ENCODE measurements at places on chromosomes 12 and 14.

GRCh38 chr14:63009495-63009894 is 35.8 kb downstream of the KCNH5 start:
- no peak for DNase-seq

GRCh38 chr14:85482552-85482951 is 47.4 kb upstream of the FLRT2 start:
- DNase-seq, result no peak

- DNase-seq, result no peak
These were observed 6.9 kb downstream of the RARG start for GRCh38 chr12:53224897-53225634.

- DNase-seq, result peak; percentile 83
These were observed 10.8 kb downstream of the GLRX5 start for GRCh38 chr14:95545515-95546168.

DNA sequence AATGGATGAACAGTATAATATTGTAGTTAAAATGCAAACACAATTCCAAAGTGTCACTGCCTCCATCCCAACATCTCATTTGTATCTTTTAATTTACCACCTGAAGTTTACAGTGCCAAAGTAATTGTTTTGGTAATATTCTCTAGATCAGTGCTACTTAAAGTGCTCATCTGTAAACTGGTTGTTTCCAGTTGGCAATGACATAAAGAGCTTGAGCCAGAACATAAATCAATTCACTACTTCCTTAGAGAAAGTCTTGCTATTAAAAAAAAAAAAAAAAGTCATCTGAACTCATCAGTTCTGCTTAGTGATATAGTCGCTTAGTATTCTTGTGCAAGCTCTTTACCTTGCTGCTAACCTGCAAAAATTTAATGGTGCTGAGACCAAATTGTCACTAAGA is 16.4 kb downstream of the PLCZ1 start:
- DNase-seq, result no peak

DNA sequence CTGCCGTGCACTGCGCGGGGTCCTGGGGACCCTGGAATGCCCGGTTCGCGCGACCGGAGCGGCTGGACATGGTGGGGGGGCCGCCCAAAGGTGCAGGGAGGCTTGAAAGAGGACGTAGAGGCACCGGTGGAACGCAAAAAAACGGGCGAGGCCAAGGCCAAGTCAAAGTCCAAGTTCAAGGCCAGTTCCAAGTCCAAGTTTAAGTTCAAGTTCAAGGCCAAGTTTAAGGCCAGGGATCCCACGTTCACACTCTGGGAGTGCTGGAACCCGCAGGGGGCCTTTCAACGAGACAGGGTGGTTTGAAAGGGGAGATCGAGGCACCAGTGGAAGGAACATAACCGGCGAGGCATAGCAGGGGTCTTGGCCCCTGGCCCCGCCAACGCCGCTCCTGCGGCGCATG is 317.6 kb downstream of the ALG10 start:
- DNase-seq, result no peak

GRCh38 chr12:20438299-20438779 is 70.0 kb downstream of the PDE3A start:
- no peak for DNase-seq

GRCh38 chr12:115835445-115835844 is 442.0 kb downstream of the MED13L start:
- no peak for DNase-seq

- DNase-seq, result no peak
These were observed 53.0 kb downstream of the SSH1 start for GRCh38 chr12:108804271-108804953.

- DNase-seq, result no peak
These were observed 147.9 kb upstream of the STXBP6 start for GRCh38 chr14:25197885-25198284.

DNA sequence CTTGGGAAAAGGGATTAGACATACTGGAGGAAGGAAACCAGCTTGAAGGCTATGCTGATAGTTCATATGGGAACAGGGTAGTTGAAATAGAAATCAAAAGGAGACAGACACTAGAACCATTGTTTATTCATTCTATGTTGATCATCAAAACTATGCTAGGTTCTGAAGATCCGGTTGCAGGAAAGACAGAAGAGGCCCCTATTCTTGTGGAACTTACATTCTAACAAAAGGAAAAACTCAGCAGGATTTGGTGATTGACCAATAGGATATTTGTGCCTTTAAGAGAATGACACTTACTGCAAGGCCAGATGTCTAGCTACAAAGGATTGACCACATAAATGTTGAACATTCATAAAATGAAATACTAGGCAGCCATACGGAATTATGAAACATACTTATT is 179.2 kb downstream of the AKAP6 start:
- DNase-seq, result no peak

DNA sequence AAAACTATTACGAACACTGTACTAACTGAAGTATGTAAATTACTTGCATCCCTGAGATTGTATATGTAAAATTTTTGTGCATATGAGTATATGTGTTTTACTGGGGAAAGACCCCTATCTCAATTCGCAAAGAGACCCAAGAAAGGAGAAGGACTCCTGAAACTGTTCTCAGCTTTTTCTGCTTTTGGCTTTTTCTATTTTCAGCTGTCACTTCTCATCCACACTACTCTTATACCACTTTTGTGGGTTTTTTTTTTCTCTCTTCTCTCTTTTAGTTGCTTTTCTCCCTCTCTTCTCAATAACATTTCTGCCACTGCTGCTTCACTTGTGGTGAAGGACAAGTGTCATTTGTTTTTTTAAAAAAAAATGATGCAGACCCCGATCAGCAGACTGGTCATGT is 39.8 kb downstream of the NIN start:
- no peak for DNase-seq

DNA sequence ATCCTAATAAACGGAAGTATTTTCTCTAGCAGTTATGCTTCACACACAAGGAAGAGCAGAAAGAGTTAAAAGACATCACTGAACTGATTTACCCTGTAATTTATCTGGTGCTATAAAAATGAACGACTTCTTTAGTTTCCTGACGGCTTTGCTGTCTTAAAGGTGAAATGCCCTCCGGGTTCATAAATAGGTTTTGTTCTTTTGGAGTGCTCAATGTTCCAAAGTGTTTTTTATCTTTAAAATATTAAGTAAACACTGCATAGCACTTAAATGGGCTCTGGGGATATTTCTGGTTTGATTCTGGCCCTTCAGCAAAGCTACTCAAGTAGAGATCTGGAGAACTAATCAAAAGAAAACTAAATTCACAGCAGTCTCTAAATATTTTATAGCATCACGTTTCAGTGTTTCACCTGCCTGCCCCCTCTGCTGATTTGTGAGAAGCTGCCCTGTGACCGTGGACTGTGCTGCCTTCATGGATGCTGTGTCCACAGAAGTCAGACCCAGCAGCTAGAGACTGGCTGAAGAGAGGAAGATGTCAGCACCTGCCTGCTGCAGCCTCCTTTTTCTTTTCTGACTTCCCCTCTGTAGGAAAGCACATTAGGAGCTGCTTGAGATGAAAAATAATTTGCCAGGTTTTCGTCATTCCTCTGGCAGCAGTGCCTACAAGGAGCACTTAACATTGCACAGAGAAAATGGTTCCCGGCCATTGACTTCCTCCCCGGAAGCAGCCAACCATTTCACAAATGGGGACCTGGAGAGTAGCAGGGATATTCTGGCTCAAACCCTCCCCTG is 205.1 kb upstream of the FSCB start:
- DNase-seq, result no peak

- no peak for DNase-seq
These were observed 8.2 kb upstream of the MMP19 start for GRCh38 chr12:55850893-55851292.

DNA sequence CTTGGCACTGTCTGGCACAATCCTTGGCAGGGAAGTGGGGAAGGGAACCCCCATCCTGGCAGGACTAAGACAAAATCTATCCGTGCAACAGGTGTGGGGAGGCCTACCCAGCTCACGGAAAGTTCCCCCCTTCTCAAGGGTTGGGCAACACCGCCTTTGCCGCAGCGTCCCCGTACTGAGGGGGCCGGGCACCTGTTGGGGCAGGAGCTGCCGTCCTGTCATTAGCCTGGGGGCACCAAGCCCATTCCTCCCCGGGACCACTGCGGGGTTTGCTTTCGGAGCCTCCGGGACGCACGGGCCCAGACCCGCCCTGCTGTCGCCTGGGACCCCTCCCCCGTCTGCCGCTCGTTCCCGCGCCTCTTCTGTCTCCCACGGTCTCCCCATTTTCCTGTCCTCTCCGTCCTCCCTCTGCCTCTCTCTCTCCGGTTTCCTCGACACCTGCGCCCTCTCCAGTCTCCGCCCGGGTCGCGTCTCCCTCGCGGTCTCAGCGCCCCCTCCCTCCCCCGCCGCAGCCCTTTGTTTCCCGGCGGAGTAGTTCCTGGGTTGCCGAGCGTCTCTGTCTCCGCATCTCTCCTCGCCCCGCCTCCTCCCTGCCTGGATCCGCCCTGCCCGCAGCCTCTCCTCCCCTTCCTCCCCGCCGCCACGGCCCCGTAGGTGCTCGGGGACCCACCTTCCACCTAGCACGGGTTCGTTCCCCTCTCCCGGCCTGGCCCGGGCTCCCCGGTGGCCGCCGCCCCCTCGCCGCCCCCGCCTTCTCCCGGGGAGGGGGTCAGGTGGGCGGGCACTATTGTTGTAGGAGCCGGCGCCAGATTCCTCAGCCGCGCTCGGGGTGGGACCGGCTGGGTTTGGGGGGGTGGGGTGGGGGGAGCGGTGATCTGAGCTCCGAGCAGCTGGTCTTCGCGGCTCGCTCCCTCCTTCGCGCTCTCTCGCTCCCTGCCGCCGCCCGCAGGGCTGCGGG is at the start of gene CACNB3:
TSS of gene CACNB3 (plus strand) at position 624 of the 958 bp plus-strand sequence. CDS start 434 bp downstream, outside the sequence.
- peak; percentile 51 for DNase-seq

GRCh38 chr12:68809190-68810026 is 1.4 kb downstream of the MDM2 start:
- no peak for DNase-seq

DNA sequence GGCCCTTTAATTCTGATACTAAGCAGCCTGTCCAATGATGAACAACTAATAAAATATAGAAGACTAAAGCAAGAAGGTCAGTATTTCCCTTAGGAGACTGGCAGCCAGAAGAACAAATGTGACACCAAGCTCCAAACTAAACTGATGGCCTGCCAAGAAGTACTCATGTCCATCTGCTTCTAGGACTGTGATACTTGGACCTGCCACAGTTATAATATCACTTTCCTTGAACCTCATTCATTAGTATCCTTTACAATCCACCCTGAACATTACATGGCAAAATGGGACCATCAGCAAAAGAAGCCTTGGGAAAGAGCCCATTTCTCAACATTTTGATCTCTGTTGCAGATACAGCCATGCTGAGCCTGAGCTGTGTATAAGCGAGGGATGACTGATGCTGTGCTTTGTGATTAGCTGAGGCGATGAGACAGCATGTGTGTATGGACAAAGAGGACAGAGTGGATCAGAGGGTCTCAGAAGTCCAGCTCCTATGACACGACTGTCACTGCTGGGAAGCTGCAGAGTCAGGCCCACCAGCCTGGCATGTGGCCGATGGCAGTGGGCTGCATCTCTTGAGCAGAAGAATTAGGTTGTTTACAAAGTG is 73.9 kb downstream of the TGFB3 start:
- no peak for DNase-seq

GRCh38 chr12:116188581-116188980 is 88.9 kb downstream of the MED13L start:
- no peak for DNase-seq

- DNase-seq, result no peak
These were observed 18.9 kb downstream of the PYROXD1 start for GRCh38 chr12:21456291-21456780.

DNA sequence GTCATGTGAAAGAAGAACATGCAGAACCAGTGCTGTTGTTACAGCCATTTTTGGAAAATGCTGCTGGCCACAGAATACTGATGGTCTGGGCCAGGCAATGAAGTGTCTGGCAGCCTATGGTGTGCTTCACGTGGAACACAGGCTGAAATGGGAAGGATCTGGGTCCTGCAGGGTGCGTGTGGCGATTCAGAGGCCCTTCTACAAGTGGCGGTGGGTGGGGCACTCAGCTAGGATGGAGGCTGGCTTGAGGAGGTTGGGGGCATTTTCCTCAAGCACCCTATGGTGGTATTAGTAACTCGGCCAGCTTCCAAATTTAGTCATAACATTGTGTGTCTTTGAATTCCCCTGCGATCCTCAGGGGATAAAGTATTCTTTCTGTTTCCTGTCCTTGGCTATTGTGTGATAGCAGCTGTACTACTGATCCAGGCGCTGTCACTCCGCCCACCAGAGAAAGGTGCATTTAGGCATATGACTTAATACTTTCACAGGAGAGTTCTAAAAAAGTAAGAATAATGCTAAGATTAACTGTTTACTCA is 9.2 kb upstream of the RAD52 start:
- no peak for DNase-seq

DNA sequence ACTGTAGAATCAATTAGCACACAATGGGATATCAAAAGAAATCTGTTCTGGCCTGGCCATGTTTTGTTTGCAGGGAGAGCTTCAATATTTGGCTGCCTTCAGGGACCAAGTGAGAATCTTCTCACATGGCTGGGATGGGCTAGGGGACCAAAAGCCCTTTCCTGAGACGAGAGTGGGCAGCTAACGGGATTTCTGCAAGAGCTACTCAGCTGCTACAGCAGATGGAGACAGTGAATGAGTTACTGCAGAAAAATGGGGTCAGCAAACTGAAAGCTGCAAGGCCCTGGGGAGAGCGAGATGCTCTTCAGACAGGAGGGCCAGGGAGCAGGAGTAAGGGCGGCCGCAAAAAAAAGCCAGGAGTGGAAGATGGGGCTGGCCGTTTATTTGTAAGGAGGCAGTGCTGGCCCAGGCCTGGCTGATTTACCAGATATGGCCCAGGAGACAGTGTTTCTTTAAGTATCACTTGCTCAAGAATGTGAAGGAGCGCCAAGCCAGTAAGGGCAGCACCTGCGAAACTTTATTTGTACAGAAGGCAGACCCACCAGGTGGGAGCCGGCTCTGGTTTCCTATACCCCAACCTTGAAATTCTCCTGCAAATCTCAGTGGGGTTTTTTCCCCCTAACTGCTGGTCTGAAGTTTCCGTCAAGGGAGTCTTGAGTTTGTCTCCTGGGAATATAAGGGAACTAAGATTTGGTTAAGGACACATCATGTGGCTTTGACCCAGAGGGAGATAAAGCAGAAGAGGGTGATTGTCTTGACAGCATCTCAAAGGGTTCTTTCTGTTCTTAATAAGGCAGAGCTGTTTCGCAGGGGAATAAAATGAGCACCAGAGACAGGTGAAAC is 57.8 kb downstream of the SSH1 start:
- DNase-seq, result no peak

- no peak for DNase-seq
These were observed 59.4 kb upstream of the GZMB start for GRCh38 chr14:24693353-24693737.

- DNase-seq, result peak; percentile 93
These were observed at the start of gene HOXC10 for GRCh38 chr12:53984901-53985691. Gene HOXC10, plus strand, starts transcription at chr12:53985146. Its CDS starts 114 bp downstream, at chr12:53985260.

DNA sequence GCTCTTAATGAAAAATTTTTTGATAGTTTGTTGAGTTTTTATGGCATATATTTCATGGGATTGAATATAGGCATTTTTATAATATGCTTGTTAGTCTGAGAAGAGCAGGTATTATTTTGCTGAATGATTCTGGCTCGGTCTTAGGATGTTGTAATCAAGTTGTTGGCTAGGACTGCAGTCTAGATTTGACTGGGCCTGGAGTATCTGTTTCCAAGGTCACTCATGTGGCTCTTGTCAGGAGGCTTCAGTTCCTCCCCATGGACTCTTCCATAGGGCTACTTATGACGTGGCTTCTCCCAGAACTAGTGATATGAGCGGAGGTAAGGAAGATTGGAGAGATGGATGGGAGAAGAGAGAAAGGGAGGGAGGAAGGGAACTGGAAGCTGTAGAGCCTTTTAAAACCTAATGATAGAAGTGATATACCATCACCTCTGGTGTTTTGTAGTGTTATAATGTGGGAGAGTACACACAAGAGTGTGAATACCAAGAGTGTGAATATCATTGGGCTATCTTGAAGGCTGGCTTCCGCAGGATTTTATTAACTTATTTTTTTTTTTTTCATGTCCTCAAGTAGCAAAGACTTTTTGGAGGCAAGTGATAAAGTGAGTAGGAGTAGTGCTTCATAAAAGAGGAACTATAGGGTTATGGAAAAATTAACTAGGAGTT is 4.4 kb downstream of the MNAT1 start:
- DNase-seq, result no peak
